Stimulated activated CD4-positive, alpha-beta T cell treated with anti-CD3 and anti-CD28 coated beads, Interleukin-4, amount 100 ng/mL, for 24 hours (primary cell): ENCODE measurements at places on chromosomes 12 and 14.

DNA sequence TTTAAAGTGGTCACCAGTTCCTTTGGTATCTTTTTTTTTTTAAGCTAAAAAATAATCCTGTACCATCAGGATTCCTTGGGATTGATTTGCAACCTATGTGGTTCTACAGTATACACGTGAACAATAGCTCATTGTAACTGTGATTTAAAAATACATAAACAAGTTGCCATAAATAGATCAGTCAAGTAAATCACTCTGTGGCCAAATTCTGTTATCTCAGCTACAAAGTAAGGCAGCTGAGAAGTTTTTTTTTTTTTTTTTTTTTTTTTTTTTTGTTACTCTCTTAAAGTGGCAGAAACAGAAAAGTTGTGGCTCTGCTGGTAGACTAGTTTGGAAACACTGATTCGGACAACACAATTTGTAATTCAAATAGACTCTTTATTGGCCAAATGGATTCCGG is 104.5 kb downstream of the PRICKLE1 start:
- DNase-seq: no peak

DNA sequence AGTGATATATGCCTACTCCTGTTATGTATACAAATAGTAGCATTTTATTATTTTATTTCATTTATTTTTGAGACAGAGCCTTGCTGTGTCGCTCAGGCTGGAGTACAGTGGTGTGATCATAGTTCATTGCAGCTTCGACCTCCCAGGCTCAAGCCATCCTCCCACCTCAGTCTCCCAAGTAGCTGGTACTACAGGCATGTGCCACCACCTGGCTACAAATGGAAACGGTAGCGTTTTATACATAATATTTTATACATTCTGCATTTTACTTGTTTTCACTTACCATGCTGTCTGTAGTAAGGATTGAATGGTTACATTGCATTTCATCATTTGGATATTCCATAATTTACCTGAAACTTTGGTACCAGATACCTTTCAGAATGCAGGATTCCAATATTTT is 14.1 kb downstream of the C1R start:
- no peak for DNase-seq

DNA sequence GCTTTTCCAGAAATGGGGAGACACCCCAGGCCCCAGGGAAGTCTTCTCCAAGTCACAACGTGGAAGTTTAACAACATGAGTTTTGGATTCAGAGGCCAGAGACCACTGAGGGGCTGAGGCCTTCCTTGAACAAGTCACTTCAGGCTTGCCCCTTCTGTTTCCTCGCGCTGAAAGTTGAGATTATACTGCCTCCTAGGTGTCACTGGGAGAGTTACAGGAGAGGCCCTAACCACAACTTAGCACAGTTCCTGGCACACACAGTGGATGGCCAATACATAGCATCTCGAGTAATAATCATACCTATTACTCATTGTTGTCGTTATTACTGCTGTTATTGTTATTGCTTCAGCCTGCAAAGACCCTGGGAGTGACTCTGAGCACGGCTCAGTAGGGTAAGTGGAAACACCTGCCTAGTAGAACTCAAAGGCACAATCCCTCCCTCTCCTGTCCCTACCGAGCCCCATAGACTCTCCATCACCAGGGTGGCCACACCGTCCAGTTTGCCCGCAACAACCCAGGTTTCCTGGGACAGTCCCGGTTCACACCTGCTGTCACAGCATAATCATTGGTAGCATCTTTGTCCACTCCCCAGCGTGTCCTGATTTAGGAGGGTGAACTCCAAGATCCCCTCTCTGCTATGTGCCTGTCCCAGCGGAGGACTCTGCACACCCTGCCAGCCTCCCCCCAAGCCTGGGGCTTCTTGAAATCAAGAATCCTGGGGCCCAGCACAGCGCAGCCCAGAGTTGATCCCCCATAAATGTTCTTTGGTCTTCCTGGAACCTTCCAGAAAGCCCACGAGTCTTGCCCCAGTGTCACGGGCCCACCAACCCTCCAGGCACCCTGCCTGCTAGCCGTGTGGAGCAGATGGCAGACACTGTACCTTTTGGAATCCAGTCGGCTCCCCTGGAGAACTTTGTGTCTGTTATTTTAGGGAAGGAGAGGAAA is 85.0 kb downstream of the SYNE3 start:
- peak; percentile 12 for DNase-seq

DNA sequence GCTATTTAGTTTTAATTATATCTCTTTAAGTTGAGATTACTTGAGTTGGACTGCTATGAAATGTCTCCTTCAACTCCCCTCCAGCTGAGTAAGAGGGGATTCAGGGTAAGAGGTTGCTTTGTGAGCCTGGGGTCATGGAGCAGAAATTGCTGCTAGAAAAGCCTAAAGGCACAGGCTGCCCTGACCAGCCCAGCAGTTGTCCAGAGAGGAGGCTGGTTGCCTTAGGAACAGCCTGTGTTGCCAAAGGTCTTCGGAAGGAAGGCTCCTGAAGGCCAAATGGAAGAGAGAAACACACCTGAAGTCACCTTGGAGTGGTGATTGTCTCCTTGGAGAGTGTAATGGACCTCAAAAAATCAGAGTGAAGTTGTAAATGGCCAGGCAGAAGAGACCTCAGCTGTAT is 235.5 kb upstream of the PDE3A start:
- DNase-seq: no peak

DNA sequence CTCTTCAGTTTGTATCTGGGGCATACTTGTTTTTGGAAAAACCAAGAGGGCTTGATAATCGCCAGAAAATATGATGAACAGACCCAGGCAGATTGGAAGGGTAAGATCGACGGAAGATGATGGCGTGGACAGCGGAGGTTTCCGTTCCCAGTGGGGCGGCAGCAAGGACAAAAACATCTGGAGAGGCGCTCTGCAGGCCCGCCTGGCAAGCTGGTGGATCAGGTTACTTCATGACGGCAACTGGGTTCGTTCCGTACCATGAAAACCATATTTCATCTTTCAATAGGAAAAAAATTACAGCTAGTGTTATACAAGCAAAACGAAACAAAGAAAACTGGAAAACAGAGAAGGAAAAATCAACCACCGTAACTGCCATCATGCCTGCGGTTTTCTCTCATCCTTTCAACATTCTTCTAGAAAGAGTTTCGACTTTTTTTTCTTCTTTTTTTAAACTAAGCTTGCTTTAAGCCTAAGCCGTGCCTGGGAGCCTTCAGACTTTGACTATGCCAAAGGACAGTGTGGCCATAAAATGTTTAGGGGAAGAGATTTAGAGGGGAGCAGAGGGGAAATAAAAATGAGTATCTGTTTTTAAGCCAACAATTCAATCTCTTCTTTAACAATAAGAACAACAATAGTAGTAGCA is 210.5 kb downstream of the FOXN3 start:
- no peak for DNase-seq

DNA sequence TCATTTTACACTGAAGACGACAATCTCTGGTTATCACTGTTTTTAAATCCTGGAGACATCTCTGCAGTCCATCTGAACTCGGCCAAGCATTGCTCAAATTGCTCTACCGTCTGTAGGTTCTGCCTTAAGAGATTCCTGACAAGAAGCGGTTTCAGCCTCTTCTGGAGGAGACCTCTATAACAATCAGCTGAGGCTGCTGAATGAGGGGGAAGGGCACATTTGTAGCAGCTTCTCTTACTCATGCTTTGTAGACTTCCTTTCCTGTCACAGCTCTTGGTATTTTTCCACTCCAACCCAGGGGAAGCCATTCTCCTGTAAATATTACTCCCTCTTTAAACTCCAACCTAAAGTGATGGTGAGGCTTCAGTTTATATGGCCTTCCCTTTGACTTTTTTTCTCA is 3.0 kb downstream of the ARG2 start:
- no peak for DNase-seq

DNA sequence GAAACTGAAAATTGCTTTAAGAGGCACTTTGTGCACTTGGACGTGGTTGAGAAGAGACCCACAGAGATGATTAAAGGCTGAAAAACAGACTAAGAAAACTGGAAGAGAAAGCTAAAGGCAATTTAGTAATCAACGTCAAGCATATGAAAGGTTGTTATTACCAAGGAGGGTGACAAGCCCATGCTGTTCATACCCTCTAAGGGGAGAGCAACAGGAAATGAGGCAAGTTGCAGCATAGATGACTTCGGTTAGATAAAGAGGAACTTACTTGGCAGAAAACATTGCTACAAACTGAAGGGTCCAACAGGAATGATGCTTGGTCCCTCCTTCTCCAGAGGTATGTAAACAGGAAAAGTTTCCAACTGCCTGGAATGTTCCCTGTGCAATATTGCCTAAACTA is 107.8 kb downstream of the DUSP6 start:
- peak; percentile 47 for DNase-seq

DNA sequence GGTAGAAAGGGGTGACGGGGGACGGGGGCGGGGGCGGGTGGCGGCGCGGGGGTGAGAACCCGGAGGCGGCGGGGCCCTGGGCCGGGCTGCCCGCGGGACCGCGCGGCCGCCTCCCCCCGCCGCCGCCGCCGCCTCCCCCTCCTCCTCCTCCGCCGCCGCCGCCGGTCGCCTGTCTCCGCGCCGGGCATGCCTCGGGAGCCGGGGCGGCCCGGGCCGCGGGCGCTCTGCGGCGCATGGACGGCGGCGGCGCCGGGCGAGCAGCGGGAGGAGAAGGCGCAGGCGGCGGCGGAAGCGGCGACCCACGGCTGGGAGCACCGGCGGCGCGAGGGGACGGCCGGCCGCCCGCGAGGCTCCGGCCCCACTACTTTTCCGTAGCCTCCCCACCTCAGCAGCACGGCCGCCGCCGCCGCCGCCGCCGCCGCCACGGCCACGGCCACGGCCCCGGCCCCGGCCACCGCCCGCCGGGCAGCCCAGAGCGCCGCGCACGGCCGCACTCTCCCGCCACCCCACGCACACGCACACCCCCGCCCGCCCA is at the start of gene NPAS3:
NPAS3 (plus strand) TSS at position 161 of the 535 bp plus-strand sequence.
- no peak for DNase-seq

- no peak for DNase-seq
Observed at GRCh38 chr12:94930772-94931171, 72.7 kb downstream of the NDUFA12 start.

DNA sequence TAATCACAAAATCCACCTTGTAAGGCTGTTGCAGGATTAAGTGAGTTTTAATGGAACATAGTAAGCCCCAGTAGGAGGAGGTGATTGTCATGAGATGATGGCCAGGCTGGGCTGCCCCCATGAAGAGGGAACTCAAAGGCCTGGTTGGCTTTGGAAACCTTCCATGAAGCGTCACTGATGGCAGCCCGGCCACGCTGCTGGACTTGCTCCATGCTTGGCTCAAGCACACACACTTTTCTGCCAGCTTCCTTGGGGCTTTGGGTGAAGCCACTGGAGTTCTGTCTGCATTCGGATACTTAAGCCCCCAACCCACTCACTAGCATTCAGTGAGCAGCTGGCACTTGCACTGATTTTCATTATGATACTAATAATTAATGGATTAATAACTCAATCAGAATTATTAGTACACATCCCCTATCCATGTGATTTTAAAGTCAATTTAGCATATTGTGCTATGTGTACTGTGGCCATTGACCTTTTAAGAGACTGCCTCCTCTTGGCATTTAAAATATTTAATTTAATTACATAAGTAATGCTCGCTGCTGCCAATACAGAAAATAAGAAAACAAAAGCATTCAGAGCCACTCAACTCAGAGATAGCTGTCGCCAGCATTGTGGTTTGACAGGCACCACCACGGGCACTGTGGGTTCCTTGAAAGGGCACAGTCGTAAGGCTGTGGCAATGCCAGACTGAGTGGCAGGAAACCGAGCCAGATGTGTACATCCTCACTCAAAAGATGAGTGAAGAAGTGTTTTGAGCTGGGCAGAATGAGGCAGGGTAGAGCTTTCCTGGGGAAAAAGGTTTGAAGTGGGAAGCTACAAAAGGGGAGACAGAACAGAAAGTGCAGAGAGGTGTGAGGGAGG is 15.9 kb downstream of the KRT85 start:
- peak; percentile 27 for DNase-seq

DNA sequence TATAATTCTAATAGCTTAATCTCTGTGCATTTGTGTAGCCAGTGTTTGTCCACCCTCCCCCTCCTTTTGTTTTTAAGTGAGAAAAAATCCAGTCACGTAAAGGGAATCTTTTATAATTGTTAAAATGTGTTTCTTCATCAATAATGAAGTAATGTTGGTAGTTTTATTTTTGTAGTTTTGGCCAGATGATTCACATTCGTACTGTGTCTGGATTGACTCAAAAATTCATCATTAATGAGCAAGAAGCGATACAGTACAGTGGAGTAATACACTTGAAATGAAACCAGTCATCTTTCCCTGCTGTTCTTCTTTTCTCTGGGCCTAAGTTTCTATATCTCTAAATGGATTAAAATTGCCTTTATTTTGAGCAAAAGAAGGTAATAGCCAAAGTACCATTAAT is 86.5 kb downstream of the SRGAP1 start:
- no peak for DNase-seq

DNA sequence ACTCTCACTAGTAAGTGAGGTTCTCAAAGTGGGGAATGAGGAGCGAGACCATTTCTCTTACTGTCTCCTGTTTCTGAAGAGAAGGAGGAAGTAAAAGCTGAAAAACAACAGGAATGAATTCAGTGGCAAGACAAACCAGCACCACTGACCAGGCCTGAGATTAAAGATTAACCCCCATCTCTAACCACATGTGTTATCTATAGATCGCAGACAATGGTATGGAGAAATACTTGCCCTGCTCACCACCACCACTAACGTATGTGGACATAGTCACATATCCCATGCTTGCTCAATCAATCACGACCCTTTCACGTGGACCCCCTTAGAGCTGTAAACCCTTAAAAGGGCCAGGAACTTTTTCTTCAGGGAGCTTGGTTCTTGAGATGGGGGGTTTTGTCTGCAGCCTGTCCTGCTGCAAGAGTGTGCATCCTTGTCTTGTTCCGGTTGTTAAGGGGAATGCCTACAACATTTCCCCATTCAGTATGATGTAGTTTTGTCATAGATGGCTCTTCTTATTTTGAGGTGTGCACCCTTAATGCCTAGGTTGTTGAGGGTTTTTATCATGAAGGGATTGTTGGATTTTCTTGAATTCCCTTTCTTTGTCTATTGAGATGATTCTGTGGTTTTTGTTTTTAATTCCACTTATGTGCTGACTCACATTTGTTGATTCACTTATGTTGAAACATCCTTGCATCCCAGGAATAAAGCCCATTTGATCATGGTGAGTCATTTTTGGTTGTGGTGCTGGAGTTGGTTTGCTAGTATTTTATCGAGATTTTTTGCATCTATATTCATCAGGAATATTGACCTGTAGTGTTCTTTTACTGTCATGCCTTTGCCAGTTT is 698.8 kb upstream of the LMO3 start:
- DNase-seq: no peak

- no peak for DNase-seq
Observed at GRCh38 chr12:66176105-66176900, 6.5 kb upstream of the TMBIM4 start.
